Mesenchymal stem cell (in vitro differentiated cells and primary cell): ENCODE measurements at places on chromosomes 3 and 15.

DNA sequence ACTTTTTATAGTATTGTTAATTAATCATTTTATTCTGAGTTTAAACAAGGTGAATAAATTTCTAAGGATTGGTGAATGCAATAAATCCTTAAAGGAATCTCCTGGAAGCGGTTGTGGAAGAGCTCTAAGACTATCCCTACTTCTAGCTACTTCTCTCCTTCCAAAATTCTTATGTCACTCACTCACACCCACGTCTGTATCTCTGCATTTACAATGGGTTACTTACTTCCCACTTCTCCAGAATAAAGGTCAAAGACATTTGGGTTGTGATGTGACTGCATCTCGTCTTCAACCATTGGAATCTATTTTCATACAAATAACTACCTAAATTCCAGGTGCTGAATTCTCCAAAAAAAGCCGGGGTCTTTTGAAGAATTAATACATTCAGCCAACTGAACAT is 234.2 kb upstream of the MDFIC2 start:
- no peak overlapping the region for H3K27ac ChIP-seq
- DNase-seq, result no peak
- H3K36me3 ChIP-seq, result no peaks in the 10 kb centered on the region
- H3K4me3 ChIP-seq, result no peak overlapping the region
- peaks cover 2% of the 10 kb centered on the region for H3K4me1 ChIP-seq

DNA sequence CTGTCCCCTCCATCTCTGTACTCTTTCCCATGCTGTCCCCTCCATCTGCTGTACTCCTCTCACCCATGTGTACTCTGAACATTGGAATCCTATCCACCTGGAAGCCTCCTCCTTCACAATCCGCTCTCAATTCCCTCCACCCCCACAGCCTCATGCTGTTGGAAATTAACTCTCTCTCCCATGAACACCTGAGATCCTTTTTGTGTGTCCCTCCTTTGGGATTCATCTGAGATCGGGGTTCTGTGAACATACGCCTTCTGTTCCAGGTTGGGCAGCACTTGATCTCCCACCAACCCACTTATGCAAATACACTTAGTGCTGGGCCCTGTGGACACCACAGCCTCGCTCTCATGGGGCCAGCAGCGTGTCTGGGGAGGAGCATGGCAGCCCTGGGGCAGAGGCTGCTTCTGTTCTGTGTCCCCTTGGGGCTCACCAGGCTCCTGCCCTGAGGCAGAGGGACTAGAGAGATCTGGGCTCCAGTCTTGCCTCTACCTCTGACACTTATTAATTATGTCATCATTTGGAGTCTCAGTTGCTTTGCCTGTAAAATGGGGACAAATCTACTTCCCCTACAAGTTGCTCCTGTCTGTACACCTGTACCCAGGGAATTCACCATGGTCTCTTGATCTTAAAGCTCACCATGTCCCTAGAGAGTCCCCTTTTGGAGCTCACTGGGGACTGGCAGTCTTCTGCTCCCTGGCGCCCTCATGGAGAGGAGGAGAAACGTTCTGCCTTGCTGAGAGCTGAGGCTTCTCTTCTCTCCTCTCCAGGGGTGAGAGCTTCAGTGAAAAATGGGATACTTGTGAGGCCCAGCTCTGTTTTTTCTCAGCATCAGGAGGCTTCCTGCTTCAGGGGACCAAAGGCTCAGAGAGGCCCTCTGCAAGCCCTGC is 42.7 kb downstream of the ITGA11 start:
- peaks cover 36% of the 10 kb centered on the region for H3K36me3 ChIP-seq
- H3K27me3 ChIP-seq, result peaks cover 24% of the 10 kb centered on the region
- peak overlapping the region; percentile 58 for H3K27ac ChIP-seq
- H3K4me3 ChIP-seq, result no peak overlapping the region
- peaks cover 26% of the 10 kb centered on the region for H3K4me1 ChIP-seq

DNA sequence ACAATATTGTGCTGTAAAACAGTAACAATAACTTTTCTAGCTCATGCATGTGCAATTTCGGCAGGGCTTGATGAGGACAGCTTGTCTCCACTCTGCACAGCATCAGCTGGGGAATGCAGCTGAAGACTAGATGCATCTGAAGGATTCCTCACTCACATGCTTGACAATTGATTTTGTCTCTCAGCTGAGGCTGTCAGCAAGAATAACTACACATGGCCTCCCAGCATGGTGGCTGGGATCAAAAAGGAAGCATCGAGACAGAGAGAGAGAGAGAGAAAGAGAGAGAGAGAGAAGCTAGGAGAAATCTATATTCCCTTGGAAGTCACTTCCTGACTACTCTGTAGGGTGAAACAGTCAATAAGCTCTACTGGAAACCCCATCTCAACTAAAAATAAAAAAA is 487.1 kb downstream of the PLOD2 start:
- H3K36me3 ChIP-seq, result no peaks in the 10 kb centered on the region
- H3K27ac ChIP-seq, result no peak overlapping the region
- no peaks in the 10 kb centered on the region for H3K4me1 ChIP-seq
- H3K27me3 ChIP-seq, result no peaks in the 10 kb centered on the region
- no peak overlapping the region for H3K4me3 ChIP-seq

- H3K27me3 ChIP-seq, result no peaks in the 10 kb centered on the region
- no peak for DNase-seq
- no peak overlapping the region for H3K27ac ChIP-seq
- H3K36me3 ChIP-seq, result no peaks in the 10 kb centered on the region
Observed at GRCh38 chr15:56036546-56037067, 43.2 kb upstream of the NEDD4 start.

GRCh38 chr3:47664519-47664918 is 85.9 kb upstream of the CSPG5 start:
- peaks cover 2% of the 10 kb centered on the region for H3K4me1 ChIP-seq
- no peaks in the 10 kb centered on the region for H3K27me3 ChIP-seq
- H3K4me3 ChIP-seq, result no peak overlapping the region
